ENCODE measurements at places on chromosomes 5 and 9.

DNA sequence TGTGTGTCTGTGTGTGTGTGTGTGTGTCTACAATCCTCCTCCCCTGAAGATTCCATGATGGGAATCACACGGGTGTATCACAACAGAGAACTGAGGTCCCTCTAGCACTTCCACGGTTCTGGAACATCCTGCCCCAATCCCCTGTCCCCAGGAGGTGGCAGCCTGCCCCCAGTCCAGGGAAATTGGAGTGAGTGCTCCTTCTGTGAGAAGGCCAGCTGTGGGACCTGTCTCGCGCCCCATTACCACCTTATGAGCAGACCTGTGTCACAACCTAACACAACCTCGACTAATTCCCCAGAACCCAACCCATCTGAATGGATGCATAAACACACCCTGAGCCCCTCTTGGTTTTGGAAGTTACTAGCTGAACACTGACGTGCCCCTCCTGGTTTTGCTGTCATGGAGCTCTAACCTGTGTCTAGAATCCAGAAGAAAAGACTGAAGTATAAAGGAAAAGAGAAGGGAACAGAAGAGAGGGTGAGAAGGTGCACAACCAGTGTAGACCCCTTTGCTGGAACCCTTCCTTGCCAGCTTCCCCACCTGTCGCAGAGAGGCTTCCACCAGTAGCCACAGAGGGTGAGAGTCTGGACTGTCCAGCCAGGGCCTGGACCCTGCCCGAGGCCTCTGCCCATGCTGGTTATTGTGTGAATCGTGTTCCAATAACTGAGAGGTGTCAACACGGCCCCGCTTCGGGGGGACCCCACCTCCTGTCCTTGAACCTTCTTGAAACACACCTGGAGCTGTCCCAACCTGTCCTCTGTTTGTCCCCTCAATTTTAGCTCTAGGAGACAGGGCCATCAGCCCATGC is 3.4 kb downstream of the BTNL9 start:
- DNase-seq = no peak

GRCh38 chr9:34518110-34518616 is 4.6 kb downstream of the ENHO start:
- DNase-seq = no peak

GRCh38 chr9:3040761-3041160 is 196.9 kb upstream of the PUM3 start:
- DNase-seq = no peak

DNA sequence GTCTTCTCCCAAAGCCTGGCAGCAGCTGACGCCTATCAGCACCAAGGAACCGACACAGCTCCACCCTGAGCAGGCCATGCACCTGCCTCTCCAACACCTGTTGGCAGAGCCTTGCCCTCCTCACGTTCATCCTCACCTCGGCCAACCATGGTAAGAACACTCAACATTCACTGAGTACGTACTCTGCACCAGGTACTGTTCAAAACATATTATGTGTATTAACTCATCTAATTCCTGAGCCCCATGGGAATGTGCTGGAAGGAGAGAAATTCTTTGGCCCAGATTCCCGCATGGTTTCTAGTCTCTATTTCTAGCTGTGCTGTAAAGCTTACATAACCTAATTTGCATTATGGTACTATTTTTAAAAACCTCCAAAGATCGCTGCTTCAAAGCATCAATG is 86.1 kb downstream of the GPR21 start:
- no peak for DNase-seq

GRCh38 chr9:19102181-19102630 is 498 bp downstream of the HAUS6 start:
- peak; percentile 62 for DNase-seq

DNA sequence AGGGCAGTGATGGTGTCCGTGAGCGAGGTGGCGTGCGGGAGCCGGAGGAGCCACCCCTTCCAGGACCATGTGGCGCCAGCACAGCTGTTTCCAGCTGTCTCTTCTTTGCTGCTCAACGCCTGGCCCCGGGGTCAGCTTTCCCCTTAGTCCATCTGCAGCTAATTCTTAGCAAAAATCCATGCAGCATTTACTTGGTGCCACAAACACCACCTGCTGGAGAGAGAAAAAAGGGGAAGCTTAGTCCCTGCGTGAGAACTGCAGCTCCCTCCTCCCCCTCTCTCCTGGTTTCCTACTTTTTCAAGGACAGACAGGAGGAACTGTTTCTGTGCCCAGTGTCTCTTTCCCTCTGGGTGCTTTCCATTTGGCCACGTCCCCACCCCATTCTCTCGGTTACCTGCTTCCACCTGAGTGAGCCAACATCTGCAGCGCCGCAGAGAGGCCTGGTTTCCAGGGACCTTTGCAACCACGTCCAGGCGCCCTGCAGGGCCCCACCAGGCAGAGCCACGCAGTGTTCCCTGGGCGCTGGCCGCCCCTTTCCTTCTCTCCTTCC is 3.4 kb downstream of the SLC6A19 start:
- peak; percentile 71 for DNase-seq

- no peak for DNase-seq
Observed at GRCh38 chr5:39249069-39249468, 29.7 kb upstream of the FYB1 start.

DNA sequence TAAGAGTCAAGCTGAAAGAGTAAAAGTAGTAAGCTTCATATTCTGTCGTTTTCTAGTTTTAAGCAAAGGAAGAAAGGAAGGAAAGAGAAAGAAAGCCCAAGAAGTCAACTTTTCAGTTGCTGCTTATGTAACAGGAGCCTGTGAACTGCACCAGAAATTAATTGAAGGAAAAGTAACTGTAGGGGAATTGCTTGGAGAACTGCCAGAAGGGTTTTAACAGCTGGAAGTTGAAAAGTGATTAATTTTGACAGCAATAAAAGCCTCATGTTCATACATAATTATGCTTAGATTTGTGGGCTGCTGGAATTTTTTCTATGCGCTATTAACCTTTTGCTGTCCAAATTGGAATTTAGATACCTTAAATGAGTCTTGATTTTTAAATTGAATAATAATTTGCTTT is 255.7 kb downstream of the ENC1 start:
- DNase-seq = no peak

GRCh38 chr5:159330131-159330800 is at the start of gene IL12B:
Gene IL12B (minus strand): TSS chr5:159330487. CDS start chr5:159326782, 3,705 bp downstream.
- DNase-seq = no peak

GRCh38 chr5:173615884-173616576 is 420 bp downstream of the BOD1 start:
- peak; percentile 76 for DNase-seq

- no peak for DNase-seq
Observed at GRCh38 chr5:104569621-104570020, 1007.0 kb upstream of the NUDT12 start.

GRCh38 chr5:38650540-38650939 is 94.1 kb upstream of the LIFR start:
- DNase-seq = no peak

- DNase-seq = no peak
Observed at GRCh38 chr9:29144476-29144875, 1571.2 kb upstream of the C9orf72 start.

DNA sequence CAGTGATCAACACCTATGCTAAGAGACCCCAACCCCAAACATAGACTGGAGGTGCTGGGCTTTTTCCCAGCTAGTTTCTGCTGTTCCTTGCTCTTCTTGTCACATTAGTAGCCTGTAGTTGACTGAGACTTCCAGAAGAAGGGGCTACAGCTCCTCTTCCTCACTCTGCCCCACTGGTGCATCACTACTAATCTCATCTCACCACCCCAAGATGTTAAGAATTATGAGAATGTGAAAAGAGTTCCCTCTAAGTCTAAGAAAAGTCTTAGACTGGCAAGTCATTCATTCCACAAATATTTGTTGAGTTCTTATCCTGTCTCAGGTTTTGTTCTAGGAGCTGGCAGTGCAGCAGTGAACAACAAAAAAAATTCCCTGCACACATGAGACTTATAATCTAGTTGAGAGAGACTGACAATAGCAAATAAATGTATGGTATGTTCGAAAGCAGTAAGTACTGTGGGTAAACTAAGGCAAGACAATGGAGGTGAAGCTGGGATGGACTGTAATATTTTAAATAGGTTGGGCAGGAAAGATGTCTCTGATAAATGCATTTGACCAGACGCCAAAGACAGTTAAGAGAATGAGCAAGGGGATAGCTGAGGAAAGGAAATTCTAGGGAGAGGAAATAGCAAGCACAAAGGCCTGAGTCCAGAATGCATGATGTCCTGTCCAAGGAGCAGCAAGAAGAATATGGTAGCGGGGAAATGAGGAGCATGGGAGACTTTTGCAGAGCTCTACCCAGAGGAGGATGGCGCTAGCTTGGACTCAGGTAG is 92.3 kb downstream of the PTCD2 start:
- DNase-seq = no peak

GRCh38 chr9:126363250-126363649 is 36.6 kb downstream of the MVB12B start:
- DNase-seq = no peak

Data from HepG2 (cell line).